ENCODE measurements at places on chromosomes 3 and 15.

- DNase-seq, result no peak
These were observed 81.9 kb upstream of the CDV3 start for GRCh38 chr3:133491481-133492059.

DNA sequence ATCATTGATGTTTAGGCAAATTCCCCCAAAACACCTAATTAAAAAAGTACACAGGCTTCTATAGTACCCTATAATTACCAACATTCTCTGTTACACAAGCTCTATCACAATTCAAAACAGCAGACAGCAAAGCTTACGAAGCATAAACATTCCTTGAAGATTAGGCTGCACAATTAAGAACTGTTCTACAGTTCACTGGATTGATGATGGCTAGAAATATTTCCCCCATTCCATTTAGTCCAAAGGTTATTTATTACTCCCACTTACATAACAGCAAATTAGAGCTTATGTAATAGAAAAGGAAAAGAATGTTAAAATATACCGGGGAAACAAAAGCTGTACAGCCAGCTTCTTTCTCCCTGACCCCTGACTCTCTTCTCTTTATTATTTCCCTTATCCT, 49.3 kb downstream of the UACA start:
- no peak for DNase-seq

DNA sequence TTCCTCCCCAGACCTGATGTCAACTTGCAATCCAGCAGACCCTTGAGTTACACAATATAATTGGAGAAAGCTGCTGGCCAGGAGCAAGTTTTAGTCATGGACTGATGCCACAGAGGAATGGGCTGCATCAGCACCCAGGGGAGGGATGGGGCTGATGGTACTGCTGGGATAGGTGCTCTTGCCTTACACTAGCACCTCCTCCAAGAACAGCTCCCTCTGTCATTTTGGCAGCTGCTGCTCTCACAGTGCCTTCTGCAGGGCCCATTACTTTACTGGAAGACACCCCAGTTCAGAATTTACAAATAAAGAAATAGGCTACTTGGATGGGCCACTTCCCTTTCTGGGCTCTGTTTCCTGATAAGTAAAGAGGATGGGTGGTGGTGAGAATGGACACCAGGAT, 85.3 kb upstream of the RORA start:
- no peak for DNase-seq

GRCh38 chr3:128503164-128503651, 10.2 kb upstream of the GATA2 start:
- no peak for DNase-seq

GRCh38 chr15:99538261-99538660, 27.5 kb upstream of the MEF2A start:
- DNase-seq, result no peak

- no peak for DNase-seq
These were observed 276.6 kb upstream of the LRTM1 start for GRCh38 chr3:55204417-55204816.

- DNase-seq, result no peak
These were observed 91.6 kb downstream of the FOXB1 start for GRCh38 chr15:60095711-60096110.

DNA sequence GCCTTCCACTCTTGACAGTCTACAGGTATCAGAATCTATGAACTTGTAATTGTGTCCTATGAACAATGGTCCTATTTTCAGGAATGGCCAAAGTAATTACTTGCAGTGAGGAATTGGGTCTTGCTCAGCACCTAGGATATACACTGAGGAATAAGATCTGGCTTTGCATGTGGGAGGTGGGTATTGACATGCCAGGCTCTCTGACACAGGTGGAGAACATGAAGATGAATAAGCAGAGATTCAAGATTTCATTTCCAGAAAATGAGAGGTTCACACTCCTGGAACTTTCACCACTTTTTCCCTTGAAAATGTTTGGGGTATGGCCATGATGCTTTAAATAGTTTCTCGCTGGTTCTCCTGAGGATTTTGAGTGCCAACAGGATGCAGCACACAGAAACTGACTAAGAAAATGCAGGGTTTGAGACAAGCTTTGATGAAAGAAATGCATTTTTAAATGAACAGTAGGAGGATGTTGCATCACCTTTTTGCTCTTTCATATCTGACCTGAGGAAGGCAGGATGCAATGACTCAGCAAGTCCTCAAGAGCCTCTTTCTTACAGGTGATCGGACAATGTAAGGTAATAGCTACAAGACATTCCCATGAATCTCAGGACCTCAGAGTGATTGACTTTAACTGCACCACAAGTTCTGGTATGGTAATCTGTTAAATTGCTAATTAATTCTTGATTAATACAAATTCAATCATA, 3.7 kb downstream of the HRG start:
- DNase-seq, result no peak

DNA sequence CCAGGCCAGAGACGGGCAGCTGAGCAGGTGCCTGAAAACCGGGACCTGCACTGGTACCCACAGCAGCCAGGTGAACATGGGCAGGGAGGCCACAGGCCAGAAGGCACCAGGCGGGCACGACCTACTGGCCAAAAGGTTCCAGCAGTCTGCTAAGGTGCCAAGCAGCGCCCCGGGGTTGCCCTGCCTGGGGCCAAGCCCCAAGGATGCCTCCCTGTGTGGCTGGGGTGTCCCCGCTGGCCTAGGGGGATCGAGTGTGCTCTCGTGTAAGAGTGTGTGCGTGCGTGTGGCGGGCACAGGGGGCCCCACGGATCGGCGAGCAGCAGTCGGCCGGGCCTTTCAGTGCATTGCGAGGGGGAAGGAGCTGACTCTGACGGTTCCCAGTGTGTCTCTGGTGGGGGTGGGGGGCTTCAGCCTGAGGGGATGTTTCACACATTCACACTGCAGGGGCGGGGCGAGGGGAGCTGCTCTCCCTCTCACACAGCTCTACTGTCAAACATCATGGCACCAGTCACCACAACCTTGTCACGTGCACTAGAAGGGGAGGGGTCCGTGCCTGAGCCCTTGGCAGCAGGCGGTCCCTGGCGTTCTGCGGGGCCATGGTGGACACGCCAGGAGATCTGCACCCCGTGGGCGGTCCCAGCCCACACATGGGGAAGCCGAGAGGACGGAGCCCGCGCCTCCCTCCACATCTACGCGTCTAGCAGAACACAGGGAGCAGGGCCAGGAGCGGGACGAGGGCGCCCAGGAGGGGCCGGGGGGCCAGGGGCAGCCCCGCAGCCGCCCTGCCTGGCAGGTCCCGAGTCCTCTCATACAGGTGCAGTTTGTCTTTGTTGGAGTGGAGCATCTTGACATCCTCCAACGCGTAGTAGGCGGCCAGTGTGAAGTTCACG, 44.5 kb downstream of the RGMA start:
- DNase-seq, result no peak

DNA sequence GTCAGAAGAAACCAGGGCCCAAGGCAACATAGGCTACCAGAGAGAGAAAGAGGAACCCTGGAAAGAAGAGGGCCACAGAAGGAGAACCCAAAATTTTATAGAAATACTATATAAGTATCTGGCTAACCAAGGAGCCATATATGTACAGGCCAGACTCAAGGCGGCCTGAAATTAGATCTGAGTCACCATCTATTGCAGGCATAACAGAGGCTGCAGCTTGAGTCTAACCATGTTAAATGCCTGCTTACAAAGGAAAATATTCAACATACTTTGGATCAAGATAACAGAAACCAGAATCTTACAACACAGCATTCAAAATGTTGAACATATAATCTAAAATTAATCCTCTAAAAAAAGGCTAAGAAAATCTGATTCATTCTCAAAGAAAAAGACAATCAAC, 23.1 kb downstream of the IGSF11 start:
- DNase-seq, result no peak

DNA sequence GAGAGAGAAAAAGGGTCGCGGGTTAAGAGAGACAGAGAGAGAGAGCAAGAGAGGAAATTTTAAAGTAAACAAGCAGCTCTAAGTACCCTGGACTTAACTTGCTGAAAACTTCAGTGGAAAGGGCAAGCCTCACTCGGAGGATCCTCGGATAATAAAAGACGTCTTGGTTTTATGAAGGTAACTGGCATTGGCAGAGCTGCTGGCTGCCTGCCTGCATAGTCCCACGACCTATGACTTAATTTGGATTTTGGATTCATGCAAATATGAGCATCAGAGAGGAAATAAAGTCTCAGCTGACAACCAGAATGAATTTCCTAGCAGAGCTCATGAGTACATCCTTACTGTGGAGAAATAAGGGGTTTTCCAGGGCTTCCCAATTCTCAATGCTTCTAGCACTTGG, 95.1 kb upstream of the PDZRN3 start:
- DNase-seq, result no peak

GRCh38 chr15:70327328-70327855, 229.7 kb upstream of the TLE3 start:
- DNase-seq, result no peak

DNA sequence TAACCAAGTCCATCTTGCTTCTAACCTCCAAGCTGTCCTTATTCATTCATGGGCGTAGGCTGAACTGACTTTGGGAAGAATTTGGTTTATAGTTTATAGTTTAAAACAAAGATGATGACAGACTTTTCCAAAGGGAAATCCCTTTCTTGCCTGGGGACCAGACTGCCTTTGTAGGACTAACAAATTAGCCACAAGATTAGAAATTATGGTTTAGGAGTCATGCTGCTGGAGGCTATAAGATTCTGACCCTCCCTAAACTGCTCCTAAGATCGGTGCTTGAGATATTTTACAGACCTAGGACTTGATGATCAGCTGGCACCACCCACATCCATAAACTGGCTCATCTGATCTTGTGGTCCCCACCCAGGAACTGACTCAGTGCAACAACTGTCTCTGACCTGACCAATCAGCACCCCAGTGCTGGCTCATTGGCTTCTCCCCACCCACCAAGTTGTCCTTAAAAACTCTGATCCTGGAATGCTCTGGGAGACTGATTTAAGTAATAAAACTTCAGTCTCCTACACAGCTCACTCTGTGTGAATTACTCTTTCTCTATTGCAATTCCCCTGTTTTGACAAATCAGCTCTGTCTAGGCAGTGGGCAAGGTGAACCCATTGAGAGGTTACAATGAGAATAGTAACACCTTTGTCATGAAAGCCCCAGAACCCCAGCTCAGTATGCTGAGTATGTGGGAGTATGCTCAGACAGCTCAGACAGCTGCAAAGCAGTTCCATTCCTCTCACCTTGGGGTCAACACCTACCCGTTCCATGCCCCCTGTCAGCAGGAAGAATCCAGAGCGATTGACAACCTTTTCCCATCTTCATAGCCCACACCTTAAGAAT, 51.6 kb upstream of the C15orf39 start:
- DNase-seq, result no peak

DNA sequence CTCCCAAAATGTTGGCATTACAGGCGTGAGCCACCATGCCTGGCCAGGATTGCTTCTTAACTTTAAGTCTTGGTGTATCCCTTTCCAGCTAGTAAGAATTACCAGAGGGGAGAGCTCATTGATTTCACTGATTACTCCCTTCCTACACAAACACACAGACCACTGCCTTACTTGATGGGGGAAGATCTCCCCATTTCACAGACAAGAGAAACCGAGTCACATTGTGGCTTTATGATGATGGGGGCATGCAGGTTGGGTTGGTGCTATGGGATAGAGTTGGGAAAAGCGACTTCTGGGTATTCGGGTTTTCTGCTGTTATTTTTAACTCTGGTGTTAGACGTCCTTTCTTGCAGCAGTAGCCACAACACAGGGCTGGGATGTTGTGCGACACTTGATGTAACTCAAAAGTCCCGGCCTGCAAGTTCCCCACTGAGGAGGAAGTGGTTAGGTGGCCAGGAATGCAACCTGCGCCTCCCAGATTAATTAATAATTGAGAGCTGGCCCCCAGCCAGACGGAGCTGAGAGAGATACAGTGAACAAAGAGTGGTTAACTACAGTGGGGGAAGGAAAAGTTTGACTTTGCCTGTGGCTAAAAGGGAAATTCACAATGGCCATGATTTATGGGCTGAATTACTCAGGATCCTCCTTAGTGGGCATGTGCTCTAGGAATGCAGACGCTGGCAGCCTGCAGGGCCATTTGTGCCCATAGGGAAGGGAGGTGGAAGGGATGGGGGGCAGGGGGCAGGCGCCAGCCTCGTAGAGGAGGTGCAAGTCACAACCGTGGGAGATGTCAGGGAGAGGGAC, 63.6 kb downstream of the SMAD6 start:
- no peak for DNase-seq

DNA sequence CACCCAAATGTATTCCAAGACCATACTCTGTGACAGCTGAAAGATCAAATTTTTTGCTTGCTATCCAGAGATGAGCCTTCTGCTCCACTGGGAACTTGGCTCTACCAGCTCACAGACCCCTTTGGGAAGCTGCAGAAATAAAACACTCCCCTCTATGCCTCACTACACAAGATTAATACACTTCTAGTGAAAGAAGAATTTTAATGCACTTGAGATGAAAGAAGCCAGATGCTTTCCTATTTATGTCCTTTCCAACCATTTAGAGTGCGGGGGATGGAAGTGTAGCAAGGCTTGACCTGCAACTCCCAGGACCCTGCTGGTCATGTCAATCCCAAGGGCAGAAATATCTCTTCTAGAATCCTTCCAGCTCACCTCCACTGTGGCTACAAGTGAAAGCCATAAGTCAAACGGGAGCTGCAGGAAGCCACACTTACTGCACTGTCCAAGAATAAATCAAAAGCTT, 34.7 kb downstream of the ANXA2 start:
- no peak for DNase-seq

DNA sequence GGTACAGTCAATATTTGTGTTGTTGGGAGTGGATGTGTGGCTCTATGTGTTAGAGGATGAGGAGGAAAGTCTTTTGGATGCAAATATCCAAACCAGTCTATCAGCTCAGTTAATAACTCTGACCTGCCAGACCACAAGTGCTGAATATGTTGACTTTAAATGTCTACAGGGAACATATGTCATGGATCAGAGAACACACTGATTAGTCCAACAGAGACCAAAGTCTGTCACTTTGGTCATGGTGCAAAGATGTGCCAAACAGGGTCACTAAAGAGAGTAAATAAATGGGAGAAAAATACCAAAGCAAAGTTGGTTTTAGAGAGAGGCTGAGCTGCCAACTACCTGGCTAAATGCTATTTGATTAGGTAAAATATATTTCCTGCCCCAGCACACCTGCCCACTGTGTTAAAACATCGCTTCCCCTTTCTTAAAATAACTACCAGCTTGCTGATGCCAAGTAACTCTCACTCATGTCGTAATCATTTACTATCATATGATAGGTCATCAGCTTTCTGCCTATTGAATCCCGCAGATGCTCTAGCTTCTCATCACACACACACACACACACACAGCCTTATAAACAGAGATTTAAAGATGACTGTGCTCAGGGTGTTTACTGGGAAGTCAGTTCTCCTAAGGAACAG, 173.3 kb downstream of the PDZRN3 start:
- no peak for DNase-seq

GRCh38 chr3:130831719-130832400, 62.0 kb upstream of the ATP2C1 start:
- DNase-seq, result no peak

DNA sequence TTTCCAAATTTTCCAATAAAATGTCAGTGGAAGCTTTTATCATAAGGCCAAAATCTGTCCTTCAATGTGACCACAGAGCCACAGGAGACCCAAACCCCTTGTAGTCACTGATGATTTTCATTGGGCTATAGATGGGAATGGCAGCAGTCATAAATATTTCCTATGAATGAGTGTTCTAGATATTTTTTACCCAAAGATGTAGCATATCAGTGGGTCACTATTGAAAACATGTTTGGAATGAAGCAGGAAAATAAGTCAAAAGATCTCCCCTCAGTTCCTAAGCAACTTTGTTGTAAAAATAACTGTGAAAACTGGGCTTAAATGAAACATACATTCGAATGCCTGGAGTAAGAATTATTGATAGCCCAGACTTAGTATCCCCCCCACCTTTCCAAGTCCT, 49.0 kb downstream of the NKIRAS1 start:
- no peak for DNase-seq

- DNase-seq, result no peak
These were observed 267.7 kb downstream of the ZBTB20 start for GRCh38 chr3:114879059-114880031.

- DNase-seq, result no peak
These were observed 199.5 kb downstream of the GOLGA6L6 start for GRCh38 chr15:20341901-20342600.
